CD4-positive, alpha-beta T cell treated with Interleukin-4 for 4 hours (primary cell): ENCODE measurements at places on chromosomes 6 and 20.

GRCh38 chr6:150881911-150882481 is 16.5 kb downstream of the MTHFD1L start:
- no peak for DNase-seq

DNA sequence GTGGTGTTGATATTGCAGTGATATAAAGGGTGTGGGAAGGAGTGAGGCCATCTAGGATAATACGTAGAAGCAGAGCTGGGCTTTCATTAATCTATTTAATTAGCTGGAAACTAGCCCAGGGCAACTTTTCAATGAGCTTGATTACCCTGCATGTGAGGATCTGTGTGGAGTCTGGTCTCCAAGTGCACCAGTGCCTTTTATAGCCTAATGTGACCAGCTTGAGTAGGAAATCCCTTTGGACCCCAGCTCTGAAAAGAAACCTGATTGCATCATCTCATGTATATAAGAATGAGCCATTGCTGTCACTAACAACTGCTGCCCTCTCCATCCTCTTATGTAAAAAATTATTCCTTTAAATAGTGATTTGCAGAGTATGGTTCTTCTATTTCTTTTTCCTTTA is 72.6 kb downstream of the CD109 start:
- DNase-seq, result no peak

DNA sequence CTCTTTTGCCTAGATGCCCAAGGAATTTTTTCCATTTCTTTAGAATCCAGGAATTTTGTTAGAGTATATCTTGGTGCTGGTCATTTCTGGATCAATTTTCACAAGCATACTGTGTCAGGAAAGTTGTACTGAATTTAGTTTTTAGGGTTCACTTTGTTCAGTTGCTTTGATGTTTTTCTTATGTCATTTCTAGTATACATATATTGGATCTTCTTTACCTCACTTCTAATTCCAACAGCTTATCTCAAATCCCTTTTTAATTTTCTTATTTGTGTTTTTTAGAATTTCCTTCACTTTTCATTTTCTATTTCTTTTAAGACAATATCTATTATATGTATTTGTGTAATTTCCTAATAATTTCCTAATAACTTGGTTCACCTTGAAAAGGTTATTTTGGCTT is 281.0 kb upstream of the AGPAT4 start:
- DNase-seq, result no peak

DNA sequence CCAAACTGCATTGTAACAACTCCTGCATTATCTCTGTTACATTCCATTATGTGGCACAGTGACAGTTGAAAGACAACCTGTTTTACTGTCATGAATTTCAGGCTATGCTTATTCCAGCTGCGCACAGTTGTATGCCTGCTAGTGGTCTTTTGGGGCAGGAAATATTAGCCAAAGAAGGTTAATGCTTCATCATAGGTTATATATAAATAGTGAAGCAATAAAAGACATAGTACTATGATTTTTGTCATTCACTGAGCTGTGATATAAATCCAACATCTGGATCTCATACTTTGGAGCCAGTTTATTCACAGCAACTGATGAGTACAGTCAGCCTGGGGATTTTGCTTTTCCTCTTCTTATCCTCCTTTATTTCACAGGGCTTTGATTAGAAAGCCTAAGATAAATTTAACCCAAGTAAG is 55.6 kb downstream of the FILIP1 start:
- DNase-seq, result no peak

GRCh38 chr20:10565191-10565921 is 108.4 kb downstream of the JAG1 start:
- DNase-seq, result no peak

DNA sequence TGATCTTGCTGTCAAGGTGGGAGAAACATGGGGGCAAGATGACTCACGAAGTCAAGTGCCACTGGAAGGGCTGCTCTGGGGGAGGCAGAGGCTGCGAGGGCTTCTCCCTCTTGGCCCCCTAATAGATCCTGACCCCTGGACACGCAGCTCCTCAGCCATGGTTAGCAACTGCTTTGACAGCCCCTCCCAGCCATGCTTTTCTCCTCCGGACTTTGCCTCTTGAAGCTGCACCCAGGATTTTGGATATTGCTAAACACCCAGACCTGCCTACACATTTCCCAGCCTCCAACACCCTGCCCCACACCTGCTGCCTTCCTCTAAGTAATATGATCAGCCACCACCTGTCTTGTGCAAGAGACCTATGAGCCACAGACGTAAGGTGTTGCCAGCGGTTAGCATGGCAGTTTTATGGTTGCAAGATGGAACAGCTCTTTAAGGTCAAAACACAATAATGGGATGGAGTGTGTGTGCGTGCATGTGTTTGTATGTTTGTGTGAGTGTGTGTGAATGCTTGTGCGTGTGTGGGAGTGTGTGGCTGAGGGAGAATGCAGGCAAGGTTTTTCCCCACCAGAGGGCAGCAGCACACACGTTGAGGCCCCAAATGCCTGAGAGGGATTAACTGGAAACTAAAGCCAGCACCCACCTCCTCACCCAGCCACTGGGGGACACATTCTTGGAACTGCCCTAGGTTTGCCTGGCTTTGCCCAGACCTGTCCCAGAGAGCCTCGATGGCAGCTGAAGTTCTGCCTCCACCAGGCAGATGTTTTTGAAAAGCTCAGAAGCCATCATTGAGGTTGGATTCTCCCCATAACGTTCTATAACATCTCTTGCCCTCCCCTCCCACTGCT is 2.5 kb downstream of the IP6K3 start:
- DNase-seq, result peak; percentile 73

GRCh38 chr6:43290905-43291355 is 7.1 kb upstream of the SLC22A7 start:
- no peak for DNase-seq

- DNase-seq, result no peak
These were observed 139.1 kb downstream of the ARID1B start for GRCh38 chr6:156916130-156916801.

- no peak for DNase-seq
These were observed 71.0 kb upstream of the SPACA1 start for GRCh38 chr6:87976616-87977015.

- DNase-seq, result no peak
These were observed 156.1 kb downstream of the UBE3D start for GRCh38 chr6:82909551-82909950.

DNA sequence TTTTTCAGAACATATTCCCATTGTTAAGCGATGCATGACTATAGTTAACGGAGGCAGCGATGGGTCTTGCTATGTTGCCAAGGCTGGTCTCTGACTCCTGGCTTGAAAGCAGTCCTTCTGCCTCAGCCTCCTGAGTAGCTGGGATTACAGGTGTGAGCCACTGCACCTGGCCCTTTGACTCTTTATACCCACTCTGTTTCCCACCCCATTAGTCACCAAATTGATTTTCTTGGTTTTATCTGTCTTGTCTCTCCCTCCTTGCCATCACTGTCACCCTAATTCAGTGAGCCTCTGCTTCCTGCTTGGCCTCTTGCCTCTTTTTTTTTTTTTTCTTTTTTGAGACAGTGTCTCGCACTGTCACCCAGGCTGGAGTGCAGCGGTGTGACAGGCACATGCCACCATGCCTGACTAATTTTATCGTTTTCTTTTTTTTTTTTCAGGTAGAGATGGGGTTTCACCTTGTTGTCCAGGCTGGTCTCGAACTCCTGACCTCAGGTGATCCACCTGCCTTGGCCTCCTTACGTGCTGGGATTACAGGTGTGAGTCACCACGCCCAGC is 31.3 kb downstream of the ZFAND3 start:
- DNase-seq, result no peak

DNA sequence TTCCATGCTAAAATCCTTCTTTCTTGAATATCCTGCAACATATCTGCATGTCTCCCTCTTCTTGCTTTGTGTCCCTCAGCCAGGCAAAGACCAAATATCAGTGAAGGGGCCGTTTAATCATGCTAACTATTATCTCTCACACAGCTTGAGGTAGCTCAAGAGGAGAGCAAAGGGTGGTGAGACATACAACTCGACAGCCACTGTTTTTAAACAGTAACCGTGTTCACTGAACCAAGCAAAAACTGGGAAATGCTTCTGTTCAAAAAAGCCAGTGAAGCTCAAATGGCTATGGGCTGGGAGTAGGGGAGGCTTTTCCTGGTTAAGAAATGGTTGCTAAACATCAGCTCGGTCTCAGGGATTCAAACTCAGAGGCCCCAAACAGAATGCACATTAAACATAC is 83.4 kb downstream of the MAP7 start:
- DNase-seq, result no peak

- DNase-seq, result no peak
These were observed 47.8 kb downstream of the TFEB start for GRCh38 chr6:41687501-41688175.

- no peak for DNase-seq
These were observed 30.9 kb upstream of the RPP40 start for GRCh38 chr6:5034736-5035135.

DNA sequence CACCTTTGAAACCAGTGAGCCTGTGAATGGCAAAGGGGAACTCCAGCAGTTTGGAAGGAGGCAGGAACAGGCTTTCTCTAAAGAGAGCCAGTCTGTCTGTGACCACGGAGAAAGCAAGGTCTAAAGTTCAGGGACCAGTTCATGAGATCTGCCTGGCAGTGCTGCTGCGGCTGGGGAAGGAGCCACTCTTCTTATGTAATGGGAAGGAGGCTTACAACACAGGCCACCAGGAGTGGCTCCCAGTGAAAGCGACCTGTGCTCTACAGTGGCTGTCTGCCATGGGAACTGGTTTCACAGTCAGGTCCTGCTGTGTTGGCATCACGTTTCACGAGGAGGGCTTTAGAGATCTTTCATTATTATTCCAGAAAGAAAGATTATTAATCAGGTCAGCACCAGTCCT is 291.9 kb upstream of the PRDM1 start:
- DNase-seq, result no peak
